IMR-90 (cell line): ENCODE measurements at places on chromosomes 1 and 21.

DNA sequence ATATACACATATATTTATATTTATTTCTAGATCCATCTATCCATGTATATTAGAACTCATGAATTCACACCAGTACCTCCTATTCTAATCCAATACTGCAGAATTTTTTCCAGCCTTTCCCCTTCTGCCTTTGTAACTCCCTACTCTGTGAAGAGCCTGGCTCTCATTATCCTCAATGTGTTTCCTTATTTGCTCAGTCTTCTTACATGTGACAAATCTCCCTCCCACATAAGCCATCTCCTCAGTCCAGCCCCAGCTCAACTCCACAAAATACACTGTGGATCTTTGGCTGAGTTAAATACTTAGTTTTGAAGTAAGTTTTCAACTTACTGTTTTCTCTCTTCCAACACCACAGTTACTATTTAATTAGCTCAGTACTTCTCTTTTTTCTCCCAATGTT, 45.7 kb downstream of the ATP5PO start:
- DNase-seq: no peak

DNA sequence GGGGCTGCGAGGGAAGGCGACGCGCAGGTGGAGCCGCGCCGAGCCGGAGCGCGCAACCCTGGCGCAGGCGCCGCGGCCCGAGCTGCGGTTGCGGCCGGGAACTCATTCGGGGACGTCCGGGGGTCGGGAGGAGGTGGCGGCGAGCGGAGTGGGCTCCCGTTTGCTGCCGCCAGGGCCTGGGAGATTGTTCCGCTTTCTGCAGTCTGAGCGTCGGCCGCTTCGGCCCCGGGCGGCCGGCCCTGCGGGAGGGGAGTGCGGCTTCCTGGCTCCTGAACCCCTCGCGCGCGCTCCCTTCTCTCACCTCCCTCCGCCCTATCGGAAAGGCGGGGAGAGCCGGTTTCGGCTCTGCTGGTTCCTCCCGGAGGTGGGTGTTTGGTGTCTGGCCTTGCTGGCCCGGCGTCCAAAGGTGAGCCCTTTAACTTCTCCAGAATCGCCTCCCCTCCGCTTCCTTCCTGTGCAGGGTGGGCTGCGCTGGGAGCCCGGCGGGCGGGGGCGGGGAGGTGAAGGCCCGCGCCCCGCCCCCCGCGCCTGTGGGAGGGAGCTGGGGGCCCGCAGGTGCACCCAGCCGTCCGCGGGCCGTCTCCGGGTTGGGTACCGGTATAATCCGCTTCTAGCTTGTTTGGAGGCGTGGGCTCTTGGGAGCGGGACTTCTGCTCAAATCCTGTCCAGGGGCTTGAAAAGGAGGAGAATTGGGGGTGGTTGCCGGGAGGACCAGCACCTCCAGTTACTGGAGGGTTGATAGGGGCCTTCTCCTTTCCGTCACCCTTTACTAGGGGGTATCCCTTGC, 683 bp downstream of the LRRC8D start:
- peak; percentile 22 for DNase-seq

GRCh38 chr1:27179979-27180378, 25.1 kb upstream of the SLC9A1 start:
- no peak for DNase-seq

DNA sequence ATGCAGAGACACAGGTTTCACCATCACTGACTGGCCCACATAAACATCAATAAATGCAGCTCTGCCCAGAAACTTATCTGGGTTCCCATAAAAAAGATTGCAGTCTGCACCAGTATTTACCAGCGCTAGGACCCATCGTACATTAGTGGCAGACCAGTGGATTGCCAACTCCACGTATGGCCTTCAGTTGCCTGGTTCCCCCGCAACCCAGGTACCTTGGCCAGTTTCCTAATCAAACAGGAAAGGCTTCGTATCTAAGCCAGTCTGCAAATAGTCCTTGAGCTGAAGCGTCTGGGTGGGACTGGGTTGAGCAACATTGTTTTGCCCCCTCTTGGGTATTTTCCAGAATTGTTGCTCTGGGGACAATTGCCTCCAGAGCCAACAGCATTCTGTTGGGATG, 1639.3 kb downstream of the MRPL39 start:
- no peak for DNase-seq

DNA sequence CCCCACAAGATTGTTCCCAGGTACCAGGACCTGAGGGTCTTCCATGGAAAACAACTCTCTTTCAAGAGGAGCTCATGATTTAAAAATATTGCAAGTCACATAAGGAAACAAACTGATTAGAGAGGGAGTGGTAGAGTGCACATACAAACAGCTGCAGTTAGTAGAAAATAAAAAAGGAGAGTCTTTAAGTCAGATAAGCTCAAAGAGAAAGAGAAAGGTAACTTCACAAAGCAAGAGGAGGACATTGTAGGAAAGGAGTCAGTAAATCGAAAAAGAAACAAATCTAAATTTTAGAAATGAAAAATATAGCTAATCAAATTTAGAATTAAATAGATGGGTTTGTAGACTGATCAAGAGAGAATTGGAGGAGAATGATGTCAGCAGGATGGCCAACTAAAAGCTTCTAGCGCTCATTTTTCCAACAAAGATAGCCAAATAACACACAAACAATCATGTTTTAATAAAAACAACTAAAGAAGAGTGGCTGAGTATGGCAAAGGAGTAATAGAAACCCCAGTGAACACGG, 86.1 kb upstream of the CD53 start:
- DNase-seq: no peak

- no peak for DNase-seq
Measured at GRCh38 chr21:14080764-14081096, 130.0 kb downstream of the LIPI start.

GRCh38 chr21:25518491-25518911, 88.8 kb downstream of the MRPL39 start:
- DNase-seq: no peak

GRCh38 chr1:81296601-81297000, 504.1 kb upstream of the ADGRL2 start:
- no peak for DNase-seq

DNA sequence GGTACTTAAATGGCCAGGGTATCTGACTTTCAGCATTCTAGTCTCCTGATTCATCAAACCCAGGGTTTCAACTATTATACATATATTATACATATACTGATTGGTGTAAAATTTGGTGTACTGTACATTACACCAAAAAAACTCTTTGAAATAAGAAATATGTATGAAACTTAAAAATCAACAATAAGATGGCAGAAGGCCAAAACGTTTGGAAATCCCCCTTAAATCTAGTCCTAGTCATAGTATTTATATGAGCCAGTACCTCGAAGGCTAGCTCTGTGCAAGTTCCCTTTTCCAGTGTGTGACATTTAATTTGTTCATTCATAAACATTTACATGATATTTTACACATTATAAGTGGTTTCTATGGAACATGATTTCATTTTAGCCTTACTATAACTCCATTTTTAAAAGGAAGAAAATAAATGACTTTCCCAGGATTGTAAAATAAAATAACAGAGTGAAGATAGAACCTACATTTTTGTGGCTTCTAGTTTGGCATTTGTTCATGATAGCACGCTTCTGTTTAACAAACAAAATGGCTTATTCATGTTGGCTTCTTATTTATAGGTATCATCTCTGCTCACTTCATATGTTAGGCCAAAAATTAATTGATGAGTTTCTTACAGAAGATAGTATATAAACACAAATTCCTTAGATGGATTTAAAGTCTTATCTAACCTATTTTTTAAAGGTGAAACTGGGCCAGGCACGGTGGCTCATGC, 18.8 kb upstream of the ZNF281 start:
- peak; percentile 68 for DNase-seq

- no peak for DNase-seq
Measured at GRCh38 chr1:111958075-111958474, 31.4 kb downstream of the KCND3 start.

- DNase-seq: no peak
Measured at GRCh38 chr1:10623686-10624145, 149.0 kb downstream of the PEX14 start.

DNA sequence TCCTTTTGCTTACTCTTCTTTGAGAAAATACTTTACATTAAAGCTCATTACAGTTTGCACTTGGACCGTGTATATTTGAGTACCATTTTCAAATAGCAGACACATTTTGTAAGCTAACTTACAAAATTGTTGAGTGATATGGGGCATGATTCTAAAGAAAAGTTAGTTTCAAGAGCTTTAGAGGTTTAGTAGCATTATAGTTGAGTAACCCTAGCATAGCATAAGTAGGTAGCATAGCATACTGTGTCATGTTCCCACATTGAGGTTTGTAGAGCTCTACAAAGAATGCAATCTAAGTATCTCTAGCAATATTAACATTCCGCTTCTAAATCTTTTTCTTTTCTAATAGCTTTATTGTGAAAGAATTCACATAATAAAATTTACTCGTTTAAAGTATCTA, 92.0 kb downstream of the ITSN1 start:
- peak; percentile 58 for DNase-seq
